ENCODE measurements at places on chromosomes 12 and 14.

- DNase-seq = no peak
Measured at GRCh38 chr12:100365411-100365810, 8.5 kb downstream of the SLC17A8 start.

DNA sequence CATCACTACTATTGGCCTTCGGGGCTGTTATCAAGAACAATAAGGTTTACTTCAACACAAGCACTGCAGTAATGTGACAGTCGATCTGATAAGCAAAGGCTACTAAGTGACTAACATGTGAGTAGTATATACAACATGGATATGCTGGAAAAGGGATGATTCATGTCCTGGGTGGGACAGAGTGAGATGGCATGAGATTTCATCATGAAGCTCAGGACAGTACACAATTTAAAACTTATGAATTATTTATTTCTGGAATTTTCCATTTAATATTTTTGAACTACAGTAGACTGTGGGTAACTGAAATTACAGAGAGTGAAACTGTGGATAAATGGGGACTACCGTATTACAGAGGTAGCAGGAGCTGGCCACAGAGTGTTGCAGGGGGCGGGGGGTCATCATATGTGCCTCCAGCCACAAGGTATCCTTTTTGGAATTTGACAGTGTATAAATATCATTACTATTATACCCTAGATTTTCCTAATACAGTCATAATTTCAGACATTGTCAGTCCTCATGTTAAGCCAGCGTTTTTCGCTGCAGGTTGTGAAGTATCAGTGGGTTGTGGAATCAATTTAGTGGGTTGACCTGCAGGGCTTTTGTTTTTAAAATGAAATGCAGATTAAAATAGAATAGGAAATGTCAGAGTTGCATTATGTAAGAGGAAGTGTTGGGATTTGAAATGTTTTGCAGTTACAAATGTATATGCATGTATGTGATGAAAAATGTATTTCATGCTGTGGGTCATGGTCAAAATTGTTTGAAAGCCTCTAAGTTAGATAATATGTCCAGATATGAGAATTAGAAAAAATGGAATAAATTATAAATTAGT is 148.0 kb upstream of the NUDT4 start:
- DNase-seq = no peak

- DNase-seq = peak; percentile 70
Measured at GRCh38 chr12:6532927-6533652, 1.2 kb upstream of the GAPDH start.

DNA sequence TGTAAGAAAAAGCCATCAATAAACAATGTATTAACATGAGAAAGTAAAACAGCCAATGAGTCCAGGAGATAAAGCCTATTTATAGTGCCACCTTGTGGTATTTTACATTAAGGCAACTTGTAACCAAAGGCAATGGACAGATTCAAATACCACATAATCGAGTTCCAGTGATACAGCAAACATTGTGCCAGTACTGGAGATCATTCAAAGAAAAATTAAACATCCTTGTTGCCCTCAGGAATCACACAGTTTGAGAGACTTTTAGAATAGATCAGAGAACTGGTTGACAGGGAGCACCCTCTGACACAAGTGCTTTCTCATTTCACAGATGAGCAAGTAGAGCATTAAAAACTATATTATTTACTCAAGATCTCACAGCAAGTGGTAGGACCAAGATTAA is 98.1 kb downstream of the DDHD1 start:
- peak; percentile 61 for DNase-seq

DNA sequence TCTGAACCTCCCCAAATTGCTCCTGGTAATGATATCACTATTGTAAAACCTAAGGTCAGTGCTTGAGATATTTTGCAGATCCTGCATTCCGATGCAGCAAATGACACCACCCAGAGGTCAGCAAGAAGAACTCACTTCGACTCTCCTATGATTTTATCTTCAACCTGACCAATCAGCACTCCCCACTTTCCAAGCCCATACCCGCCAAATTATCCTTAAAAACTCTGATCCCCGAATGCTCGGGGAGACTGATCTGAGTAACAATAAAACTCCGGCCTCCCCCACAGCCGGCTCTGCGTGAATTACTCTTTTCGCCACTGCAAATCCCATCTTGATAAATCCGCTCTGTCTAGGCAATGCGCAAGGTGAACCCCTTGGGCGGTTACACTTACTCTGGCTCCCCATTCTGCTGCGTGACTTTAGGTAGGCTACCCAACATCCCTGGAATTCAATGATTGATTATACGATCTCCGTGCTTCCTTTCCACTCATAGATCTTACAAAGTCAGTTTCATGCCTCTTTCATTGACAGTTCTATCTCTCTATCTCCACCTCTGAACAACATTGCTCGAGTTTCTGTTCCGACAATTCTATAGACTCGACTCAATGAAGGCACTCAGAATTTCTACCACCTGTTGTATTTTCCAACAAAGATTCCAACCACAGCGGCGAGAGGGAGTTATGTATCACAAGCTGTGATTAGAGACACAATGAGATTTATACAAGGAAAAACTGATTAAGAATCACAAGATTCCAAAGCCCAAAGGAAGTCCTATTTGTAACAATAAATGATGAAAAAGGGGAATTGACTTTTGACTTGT is 939 bp downstream of the NPC2 start:
- DNase-seq = no peak

GRCh38 chr14:34018564-34019244 is 67.8 kb upstream of the EGLN3 start:
- peak; percentile 69 for DNase-seq

DNA sequence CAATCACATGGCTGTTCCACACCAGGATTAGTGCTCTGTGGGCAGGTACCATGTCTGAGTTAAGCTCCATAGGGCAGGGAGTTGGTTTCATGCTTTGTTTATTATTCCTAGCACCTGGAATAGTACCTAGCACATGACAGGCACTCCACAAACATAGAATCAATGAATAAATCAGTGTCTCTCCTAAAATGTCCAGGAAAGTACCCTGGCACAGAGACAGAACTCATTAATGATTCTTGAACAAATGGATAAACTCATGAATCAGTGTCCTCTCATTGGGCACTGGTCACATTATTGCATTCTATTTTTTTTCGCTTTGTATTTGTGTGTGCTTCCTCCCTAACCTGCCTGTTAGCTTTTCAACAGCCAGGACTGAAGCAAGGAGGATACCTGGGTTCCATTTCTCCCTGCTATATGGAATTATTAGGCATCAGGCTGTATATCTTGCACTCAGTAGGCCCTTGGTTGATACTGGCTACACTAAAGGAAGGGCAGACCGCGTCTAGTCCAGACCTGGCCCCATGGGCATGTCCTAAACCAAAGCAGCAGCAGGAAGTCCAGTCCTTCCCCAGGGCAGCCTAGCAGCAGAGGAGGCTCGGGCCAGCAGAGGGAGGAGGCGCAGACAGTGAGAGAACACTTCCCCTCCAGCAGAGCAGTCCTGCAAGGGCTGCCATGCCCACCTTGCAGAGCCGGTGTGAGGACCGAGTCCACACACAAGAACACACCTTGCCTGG is 18.4 kb downstream of the HDAC7 start:
- no peak for DNase-seq

DNA sequence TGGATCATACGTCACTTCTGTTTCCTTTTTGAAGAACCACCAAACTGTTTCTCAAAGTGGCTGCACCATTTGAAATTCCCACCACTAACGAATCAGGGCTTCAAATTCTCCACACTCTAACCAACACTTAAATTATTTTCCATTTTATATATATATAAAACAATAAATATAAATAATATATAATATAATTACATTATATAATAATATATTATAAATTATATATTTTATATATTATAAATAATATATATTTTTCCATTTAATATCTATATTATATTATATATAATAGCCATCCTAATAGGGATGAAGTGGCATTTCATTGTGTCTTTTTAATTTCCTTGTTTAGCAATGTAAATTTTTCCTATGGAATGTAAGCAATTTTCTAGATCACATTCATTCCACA is 24.6 kb upstream of the CIT start:
- DNase-seq = no peak

GRCh38 chr14:85438481-85438942 is 91.4 kb upstream of the FLRT2 start:
- DNase-seq = no peak

- no peak for DNase-seq
Measured at GRCh38 chr12:10994307-10994706, 3.8 kb downstream of the TAS2R20 start.

DNA sequence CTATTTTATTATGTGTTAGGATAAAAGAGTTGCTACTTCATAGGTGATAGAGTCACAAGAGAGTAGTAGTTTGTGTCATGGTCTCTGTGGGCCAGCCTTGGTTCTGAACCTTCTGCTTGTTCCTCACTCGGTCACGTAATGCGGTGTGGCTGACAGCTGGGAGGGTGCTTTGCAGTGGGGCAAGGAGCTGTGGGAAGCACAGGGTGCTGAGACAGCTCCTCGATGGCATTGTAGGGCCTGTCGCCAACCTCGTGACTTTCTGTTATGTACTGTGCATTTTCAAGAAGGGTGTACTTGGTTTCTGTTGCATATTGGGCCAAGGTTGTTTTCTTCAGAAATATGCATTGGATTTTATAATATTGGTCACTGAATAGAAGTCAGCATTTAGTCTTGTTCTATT is 61.3 kb upstream of the RD3L start:
- DNase-seq = no peak

DNA sequence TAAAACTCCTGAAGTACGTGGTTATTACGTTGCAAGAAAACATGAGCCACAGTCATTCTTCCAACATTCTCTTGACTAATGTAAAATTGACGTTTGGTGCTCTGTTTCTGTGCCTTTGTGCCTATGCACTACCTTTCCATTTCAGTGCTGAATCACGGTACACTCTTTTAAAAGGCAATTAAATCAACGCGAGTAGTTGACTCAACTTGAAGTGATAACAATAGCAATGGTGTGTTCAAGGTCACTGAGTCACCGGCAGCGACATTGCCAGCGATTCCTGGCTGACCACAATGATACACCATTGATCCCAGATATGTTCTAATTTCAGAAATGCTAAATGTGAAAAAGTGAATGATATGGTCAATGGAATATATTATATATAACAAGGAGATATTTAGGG is 17.8 kb downstream of the AK7 start:
- no peak for DNase-seq

- DNase-seq = no peak
Measured at GRCh38 chr14:84108746-84109457, 1421.0 kb upstream of the FLRT2 start.

- no peak for DNase-seq
Measured at GRCh38 chr12:96383991-96384390, 16.2 kb downstream of the CDK17 start.

DNA sequence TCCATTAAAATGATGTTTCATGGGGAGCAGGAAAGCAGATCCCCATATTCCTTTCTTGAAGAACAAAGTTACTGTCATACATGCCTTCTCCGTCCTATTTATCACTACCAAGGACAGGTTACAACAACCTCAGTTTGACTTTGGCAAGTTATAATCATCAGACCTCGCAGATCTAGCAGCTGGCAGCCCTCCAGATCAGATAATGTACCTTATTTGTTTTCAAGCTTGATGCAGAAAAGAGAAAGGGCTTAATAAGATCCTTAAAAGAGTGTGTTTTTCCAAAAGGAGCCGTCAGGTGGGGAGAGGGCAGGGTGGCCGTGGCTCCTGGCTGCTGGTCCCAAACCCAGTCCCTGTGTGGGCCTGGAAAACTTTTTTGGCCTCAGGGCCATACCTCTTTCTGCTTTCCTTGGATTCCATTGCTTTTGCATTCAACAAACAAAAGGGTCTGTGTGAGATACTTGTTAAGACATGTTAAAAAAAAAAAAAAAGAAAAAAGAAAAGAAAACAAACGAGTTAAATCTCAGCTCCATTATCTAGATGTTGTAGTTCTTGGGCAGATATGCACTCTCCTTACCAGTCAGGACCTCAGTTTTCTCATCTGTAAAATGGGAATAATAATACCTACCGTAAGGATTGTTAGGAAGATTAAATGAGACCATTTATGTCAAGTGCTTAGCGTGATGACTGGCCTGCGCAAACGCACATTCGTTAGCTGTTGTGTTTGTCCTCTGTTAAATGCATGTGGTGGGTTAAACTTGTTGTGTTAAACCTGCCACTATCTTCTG is 64.6 kb downstream of the B4GALNT3 start:
- DNase-seq = no peak

DNA sequence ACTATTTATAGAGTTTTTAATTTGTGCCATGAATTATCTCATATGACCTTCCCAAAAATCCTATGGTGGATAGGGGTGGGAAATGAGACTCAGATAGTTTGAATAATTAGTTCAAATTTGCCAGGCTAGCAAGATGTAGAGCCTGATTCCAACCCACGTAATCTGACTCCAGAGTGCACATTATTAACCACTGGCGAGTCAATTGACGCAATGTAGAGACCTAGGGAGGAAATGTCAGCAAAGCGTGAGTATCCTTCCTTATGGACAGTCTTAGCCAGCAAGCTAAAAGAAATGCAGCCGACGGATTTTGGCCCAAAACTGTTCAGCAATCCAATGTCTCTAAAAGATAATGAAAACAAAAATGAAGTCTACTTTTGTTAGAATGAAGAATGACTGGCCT is 193.3 kb upstream of the KRR1 start:
- DNase-seq = no peak

GRCh38 chr14:48725051-48725734 is 861.0 kb downstream of the RPS29 start:
- DNase-seq = no peak

GRCh38 chr12:107967170-107967569 is 161.9 kb upstream of the WSCD2 start:
- DNase-seq = no peak

- no peak for DNase-seq
Measured at GRCh38 chr12:118274066-118274465, 98.6 kb downstream of the TAOK3 start.

GRCh38 chr14:50008974-50009373 is 107.4 kb downstream of the VCPKMT start:
- no peak for DNase-seq

DNA sequence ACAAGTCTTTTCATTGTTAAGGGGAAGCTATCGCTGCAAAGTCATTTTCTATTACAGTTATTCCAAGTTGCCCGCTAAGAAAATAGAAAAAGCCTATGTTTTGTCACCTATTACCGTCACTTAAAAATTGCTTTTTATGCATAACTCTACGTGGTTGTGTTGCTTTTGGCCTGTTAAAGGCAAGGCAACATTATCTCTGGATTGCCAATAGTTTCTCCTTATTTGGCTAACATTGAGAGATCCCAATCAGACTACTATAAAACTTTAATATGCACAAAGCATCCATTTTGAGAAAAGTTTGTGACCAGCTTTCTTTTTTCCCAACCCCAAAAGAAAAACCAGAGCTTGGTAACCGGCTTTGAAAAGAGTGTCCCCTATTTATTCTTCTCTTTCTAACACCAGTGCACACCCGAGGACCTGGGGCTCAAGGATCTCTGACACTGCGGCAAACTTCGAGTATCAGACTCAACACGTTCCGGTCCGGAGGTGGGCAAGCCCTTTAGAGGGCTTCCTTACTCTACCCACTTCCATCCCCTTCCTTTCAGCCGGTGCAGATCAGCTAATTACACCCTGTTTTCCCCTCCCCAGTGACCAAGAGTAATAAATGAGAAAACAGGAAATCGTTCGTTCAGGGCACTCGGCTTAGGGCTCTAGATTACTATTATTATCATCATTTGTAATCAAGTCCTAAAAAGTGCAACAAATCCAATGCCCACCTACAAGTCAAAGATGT is 1.2 kb downstream of the PPP1R12A start:
- DNase-seq = no peak

- DNase-seq = no peak
Measured at GRCh38 chr12:39613525-39613924, 6.1 kb downstream of the ABCD2 start.
